ENCODE measurements at places on chromosomes 12 and 14. TPM values are rescaled to one million over a fixed set of nuclear protein-coding genes. Genes with fewer than 3 reads are reported as not detected.

CLEC7A gene
- not detected for total RNA-seq

FGF23 gene
- total RNA-seq = not detected

CFAP54 gene
- total RNA-seq = 0.10 TPM

ASPG gene
- total RNA-seq = not detected

KRT2 gene
- 0.24 TPM for total RNA-seq

MYO1A gene
- 1.2 TPM for total RNA-seq

C12orf50 gene
- total RNA-seq = 0.10 TPM

LALBA gene
- total RNA-seq = not detected

TSPAN19 gene
- not detected for total RNA-seq

RAB5B gene
- 68.8 TPM for total RNA-seq

SMARCD1 gene
- 54.6 TPM for total RNA-seq

PMCH gene
- not detected for total RNA-seq

Data from activated naive CD4-positive, alpha-beta T cell treated with anti-CD3 and anti-CD28 coated beads, Interleukin-2, amount 10 ng/mL, durations not matched to agents 5 hours and 36 hours (primary cell).